Activated T-helper 17 cell treated with anti-CD3 and anti-CD28 coated beads, Interleukin-2, amount 50 U/mL, for 72 hours (primary cell): ENCODE measurements at places on chromosomes 6 and 20.

GRCh38 chr20:63769891-63770474 is 30.4 kb downstream of the SLC2A4RG start:
- no peak for ATAC-seq

DNA sequence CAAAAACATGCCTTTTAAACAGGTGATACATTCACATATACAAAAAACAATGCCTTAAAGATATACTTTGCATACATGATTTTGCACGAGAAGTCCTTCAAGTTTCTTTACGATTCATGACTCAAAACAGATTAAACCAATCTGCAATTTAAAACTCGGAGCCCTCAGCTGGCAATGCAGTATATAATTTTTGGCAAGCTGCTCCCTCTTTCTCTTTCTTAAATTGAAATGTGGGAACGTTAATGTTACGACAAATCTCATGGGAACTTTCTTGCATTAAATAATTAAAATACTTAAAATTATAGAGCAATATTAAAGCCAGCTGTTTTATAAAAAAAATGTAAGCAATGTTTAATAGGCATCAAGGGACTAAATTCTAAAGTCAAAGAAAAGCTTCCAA is 334.6 kb downstream of the ESR1 start:
- ATAC-seq: no peak

DNA sequence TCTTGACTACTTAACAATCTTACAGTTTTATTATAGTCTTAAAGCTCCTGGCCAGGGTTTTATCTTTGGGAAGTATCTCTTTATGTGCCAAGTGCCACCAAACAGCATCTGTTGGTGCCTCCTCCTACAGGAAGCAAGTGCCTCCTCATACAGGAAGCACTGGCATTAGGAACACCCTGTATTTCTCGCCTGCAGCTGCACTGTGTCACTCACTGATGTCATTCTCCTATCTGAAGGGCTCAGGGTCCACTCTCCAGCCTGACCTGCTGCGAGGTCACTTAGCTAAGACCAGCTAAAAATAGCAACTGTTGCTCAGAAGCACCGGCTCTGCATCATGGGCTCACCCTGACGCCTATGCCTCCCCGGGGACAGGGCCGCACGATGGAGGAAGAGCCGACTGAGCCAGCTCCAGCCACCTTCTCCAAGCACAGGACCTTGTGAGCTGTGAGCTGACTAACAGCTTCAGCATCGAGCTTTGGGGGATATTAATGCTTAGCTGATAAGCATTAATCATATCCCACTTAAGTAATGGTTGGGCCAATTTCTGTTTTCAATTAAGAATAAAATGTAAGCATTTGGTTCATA is 66.3 kb upstream of the CD93 start:
- no peak for ATAC-seq

DNA sequence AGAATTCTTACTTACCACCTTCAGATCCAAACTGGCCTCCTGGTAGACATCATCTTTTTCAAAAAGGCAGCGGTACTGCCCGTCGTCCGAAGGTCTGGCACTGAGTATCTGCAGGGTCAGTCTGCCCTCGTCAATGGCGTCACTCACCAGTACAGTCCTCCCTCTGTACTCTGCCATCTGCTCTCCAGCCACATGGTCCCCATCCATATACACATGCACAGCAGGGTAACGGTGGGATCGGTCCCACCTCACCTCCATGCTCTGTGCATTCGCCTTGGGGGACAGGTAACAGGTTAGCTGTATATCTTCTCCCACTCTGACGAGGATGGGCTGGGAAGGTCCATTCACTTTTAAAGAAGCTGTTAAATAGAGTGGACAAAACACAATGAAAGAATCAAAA is 11.0 kb downstream of the BTNL2 start:
- ATAC-seq: no peak

GRCh38 chr20:57714409-57715267 is 4.8 kb upstream of the PMEPA1 start:
- no peak for ATAC-seq

GRCh38 chr20:35273449-35274171 is 4.3 kb downstream of the MMP24OS start:
- ATAC-seq: no peak

GRCh38 chr6:3617192-3617631 is 134.3 kb downstream of the PXDC1 start:
- ATAC-seq: no peak

- no peak for ATAC-seq
Measured at GRCh38 chr6:32436186-32436585, 3.5 kb upstream of the HLA-DRA start.

DNA sequence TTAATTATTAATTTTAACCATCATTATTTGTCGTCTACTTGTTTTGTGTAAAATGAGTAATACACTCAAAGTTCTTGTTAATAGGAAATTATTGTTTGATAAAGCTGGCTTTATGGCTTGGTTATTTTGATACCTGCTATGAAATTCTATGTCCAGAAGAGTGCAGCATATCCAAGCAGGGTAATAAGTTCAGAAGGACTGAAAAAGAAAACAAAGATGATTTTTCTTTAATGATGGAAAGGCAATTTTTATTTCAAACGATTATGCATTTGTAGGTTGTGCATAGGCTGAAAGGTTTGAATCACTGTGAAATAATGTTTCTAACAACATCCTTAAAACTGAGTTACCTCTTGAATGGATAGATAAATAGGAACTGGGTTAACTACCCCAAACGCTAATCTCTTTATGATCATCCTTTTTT is 1.4 kb upstream of the MAN1A1 start:
- no peak for ATAC-seq

GRCh38 chr6:98560841-98561240 is 273.5 kb upstream of the POU3F2 start:
- ATAC-seq: no peak

DNA sequence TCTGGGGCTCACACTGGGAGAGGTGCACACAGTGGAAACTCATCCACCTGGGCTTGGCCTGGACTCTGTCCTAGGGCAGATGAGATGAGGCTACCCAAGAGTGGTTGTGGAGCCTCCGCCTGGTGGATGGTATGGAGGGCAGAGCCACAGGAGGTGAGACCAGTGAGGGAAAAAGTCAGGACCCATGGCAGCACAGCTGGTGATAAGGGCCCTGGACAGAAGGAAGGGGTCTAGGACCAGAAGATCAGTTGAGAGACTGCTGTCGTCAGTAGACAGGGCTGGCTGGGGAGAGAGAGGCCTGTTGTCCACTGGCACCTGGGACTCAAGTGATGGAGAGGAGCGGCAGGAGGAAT is 29.8 kb downstream of the PLCG1 start:
- ATAC-seq: peak; percentile 16

DNA sequence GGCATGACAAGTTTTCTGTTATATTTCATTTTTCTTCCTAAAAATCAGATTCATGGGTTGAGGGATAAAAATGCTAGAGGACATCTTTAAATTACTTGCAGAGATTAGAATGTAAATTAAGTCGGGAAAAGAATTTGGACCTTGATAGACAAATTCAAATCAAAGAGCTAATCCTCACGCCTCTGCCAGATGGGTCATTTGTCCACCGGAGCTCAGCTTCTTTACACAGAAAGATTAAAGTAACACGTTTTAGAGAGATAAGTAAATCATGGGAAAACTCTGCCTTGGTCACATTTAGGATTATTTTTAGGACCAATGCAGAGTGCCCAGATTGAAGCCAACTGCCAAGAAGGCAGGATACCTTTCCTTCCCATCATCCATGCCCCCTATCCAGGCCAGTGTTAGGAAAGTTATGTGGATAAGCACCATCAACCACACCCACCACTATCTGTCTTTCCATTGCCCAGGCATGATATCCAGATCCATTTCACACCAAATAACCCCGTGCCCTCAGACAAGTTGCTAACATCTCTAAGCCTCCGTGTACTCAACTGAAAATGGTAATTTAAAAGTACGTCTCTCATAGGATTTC is 397.4 kb upstream of the PLCB4 start:
- no peak for ATAC-seq

- ATAC-seq: no peak
Measured at GRCh38 chr6:21610341-21610740, 16.8 kb downstream of the SOX4 start.

DNA sequence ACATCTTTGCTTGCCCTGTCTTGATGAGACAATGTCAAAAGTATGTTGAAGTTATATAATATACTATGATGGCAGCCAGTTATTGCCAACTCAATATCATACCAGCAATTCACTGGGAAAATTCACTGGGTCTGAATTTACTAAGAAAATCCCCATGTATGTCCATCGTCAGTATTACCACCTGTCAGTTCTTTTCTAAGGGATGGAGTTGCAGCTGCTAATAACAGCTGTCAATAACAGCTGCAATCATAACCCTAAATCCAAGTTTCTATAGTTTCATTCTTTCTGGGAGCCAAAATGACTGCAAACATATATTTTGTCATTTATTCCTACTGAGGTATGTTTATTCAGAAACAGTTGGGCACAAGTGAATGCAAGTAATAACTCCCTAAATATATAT is 132.6 kb upstream of the RIN2 start:
- ATAC-seq: no peak

- no peak for ATAC-seq
Measured at GRCh38 chr20:17541596-17541995, 10.4 kb upstream of the BFSP1 start.

DNA sequence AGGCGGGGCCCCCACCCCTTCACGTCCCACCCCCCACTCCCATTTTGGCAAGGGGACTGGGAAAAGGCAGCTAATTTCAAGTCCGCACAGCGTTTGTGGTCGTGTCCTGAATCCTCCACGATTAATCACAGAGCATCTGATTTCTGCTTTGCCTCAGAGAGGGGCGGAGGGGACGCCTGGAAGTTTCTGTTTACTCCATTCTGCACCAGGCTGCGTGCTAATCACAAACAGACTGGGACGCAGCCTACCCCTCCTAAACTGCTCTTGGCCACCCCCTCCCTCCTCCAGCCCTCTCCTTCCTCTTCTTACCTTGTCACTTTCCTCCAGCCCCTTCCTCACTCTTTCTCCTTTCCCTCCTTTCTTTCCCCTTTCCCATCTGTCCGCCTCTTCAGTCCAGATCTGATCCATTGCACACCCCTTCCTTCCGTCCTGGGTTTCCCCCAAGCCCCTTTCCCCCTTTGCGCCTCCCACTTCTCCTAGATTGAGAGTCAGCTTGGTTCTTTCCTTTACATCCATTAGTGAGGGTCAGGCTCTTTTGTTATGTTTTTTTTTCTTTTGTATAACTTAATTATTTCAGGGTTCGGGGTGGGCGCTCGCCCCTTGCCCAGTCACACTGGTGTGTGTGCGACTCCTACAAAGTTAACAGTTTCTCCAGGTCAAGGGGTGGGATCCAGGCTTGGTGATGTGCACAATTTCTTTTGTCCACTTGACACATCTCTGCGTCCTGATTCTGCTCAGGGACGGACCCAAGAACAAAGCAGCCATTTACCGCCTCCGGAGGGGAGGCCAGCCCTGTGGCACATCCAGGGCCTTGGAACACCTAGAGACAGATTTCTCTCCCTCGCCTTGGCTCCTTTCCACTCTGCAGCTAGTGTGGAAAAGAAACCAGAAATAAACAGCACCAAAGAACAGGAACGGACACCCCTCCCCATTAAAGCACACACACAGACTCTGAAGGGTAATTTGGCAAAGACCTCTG is 520 bp upstream of the RIPOR3 start:
- no peak for ATAC-seq

DNA sequence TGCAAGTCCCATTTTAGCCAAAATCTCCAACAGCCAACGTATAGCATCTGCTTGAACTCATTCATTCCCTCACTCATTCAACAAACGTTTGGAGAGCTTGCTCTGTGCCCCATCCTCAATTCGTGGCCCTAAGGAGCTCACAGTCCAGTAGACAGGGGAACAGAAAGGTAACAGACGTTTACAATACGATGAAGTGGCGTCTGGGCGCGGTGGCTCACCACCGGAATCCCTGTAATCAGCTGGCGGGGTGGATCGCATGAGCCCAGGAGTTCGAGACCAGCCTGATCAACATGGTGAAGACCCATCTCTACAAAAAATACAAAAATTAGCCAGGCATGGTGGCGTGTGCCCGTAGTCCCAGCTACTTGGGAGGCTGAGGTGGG is 790 bp upstream of the E2F1 start:
- ATAC-seq: no peak

DNA sequence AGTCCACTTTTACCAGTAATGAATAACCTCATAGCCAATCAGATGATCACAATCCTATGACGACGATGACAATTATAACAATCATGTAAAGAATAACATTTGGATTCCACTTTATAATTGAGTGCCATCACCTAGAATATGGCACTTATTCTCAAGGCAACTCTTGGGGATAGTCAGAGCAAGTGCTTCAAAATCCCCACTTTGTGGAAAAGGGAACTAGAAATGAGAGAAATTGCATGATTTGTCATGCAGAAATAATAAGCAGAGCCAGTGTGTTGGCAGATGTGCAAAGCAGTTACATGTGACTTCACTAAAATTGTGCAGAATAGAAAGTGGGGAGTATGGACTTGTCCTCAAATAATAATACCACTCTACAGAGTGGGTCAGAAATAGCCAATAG is 41.3 kb downstream of the FRK start:
- no peak for ATAC-seq

DNA sequence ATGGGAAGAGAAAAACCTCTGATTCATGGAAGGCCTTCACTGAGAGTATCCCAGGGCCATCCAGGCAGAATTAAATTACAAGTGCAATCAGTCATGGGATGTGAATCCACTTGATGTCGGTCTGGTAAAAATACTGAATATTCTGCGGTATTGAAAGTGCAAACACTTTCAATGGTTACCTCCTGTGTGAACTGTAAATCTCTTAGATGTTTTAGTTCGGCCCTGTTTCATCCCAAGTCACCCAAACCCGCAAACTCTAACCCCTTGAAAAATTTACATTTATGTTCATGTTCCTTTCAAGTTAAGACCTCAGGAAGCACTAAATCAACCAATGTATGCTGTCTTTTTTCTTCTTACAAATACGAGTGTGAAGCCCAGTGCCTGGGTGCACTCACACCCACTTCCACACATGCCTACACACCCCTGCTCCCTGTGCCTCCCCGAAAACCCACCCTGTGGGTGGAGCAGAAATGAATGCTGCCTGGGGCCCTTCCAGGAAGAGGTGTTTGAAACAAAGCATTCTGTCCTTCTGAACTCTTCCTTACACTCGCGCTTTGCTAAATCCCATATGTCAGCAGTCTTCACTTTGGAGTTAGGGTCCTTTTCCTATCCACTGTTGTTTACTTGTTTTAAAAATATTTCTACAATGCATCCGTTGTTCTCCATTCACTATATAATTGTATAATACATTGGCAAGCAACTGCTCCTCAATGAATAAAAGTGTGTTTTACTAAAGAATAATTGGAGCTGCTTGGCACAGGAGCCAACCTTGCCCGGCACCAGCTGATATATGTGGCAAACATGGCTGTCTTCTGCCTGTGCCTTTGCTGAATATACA is 62.7 kb downstream of the FYN start:
- ATAC-seq: peak; percentile 15
